Activated CD8-positive, alpha-beta memory T cell treated with anti-CD3 and anti-CD28 coated beads, Interleukin-2, amount 50 U/mL, for 4 hours (primary cell): ENCODE measurements at places on chromosomes 12 and 14.
A peak's percentile ranks its signal among the peaks of the same experiment; 100 is the strongest.

DNA sequence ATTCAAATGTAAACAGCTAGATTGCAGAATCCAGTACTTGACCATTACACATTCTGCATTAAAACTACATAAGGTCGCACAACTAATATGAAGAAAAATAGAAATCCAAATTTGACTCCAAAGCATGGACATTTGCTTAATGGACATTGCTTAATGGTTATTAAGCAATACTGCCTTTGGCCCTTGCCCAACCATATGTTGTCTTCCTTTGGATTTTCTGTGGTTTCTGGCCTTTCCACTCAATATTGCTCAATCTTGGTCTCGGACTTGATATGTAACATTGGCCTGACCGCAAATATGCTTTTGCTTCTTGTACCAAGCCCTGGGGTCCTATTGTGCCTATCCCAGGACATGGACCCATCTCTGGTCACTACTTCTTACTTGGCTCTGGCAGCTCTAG lies 67.2 kb downstream of the PTPRR start:
- no peak for DNase-seq

- DNase-seq = no peak
These were observed 59.3 kb upstream of the KCNA5 start for GRCh38 chr12:4984344-4984743.

DNA sequence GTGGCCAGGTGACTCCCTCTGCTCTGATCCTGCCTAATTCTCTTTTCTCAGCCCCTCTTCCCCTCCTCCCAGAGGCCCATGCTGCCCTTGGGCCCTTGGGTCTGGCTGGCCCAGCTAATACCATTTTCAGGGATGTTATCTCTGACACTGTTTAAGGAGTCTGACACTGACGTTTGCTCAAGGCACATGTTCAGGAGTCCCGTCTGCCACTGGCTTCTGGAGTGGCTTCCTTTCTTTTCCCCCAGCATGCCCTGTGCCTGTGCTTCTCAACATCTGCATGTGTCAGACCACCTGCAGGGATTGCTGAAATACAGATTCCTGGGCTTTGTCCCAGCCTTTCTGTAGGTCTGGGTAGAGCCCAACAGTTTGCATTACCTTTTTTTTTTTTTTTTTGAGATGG lies 128.9 kb downstream of the BCL11B start:
- peak; percentile 8 for DNase-seq

GRCh38 chr14:90408713-90409112 lies 11.9 kb downstream of the CALM1 start:
- no peak for DNase-seq

DNA sequence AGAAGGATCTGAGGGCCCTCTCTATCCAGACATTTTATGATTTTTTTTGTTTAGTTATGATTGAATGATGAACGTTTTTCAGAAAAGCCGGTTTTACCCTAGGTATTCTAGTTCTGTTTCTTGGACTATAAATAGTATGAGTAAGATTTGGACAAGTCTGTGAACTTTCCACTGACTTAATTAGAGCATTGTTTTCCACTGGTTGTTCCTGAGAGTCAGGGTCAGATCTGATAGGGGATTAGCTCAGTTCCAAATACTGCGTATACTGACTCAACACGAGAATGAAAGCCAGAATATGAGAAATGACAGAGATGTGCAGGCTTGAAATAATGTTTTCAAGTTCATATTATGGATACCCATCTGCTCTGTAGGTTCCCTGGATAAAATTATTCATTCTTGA lies 361.6 kb downstream of the AEBP2 start:
- DNase-seq = no peak

GRCh38 chr12:48292040-48292439 lies 58.7 kb downstream of the ZNF641 start:
- no peak for DNase-seq

DNA sequence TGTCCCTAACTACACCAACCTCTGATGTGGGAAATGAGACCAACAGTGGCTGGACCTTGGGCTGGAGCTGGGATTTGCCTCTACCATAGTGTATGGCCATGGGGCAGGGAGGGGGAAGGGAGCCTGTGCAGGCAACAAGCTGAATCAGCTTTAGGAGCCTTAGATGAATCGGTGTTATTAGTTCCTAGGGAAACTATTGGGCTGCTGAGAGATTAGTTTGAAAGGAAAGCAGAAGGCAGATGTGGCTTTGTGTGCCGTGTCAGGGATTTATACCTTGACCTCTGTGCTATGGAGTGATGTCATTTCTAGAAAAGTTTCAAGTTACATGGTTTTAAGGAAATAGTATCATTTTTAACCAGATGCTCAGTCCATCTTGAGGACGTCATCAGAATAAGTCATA lies 19.5 kb upstream of the GAS2L3 start:
- no peak for DNase-seq

DNA sequence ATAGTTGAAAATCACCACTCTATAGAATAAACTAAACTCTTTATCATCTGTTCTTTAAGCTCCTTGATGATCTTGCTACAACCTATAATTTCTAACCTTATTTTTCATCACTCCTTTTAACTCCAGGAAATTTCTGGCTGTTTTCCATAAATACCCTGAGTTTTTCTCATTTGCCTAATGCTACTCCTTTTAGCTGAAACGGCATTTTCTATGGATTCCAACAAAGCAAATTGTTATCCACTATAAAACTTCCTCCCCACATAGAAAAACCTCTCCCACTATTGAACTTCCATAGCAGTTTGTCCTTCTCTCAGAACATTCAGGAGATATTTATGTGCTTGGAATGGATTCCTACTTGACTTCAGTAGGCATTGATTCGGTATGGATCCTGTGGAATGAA lies 122.8 kb downstream of the SLC41A2 start:
- no peak for DNase-seq

- peak; percentile 73 for DNase-seq
These were observed 2.9 kb upstream of the SETD1B start for GRCh38 chr12:121800694-121801594.

DNA sequence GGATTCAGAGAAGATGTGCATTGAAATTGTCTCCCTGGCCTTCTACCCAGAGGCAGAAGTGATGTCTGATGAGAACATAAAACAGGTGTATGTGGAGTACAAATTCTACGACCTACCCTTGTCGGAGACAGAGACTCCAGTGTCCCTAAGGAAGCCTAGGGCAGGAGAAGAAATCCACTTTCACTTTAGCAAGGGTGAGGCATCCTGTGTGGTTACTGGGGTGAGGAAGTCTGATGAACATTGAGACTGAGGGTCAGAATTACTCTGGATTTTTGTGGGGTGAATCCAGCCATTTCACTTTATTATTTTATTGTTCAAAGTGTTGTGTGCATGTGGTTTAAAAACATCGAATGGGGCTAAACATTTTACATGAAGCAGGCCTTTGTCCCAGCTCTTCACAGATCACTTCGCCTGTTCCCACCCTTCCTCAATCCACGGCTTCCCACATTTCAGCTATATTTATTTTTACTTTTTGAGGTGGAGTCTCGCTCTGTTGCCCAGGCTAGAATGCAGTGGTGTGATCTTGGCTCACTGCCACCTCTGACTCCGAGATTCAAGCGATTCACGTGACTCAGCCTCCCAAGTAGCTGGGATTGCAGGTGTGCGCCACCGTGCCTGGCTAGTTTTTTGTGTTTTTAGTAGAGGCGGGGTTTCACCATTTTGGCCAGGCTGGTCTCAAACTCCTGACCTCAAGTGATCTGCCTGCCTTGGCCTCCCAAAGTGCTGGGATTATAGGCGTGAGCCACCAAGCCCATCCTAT lies 40.6 kb downstream of the SUPT16H start:
- no peak for DNase-seq

DNA sequence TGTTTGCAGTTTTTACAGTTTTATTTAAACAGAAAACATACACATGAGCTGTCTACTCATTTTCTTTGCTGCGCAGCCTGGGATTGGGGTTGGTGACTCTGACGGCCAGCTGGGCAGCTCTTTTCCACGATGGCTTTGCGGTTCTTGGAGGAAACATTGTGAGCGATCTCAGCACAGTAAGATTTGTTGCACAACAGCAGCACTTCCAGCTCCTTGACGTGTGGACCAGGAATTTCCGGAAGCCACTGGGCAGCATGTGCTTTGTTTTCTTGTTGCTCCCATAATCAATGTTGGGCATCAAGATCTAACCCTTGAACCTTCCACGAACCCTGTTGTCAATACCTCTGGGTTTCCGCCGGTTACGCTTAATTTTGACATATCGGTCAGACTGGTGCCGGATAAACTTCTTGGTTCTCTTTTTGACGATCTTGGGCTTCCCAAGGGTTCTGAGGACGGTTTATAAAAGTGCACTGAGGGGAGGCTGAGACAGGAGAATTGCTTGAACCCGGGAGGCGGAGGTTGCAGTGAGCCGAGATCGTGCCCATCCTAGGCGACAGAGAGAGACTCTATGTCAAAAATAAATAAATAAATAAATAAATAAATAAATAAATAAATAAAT lies 21.8 kb downstream of the FKBP11 start:
- DNase-seq = no peak

GRCh38 chr12:129750421-129750820 lies 153.4 kb downstream of the TMEM132D start:
- DNase-seq = no peak

- DNase-seq = no peak
These were observed 37.4 kb downstream of the ANKRD9 start for GRCh38 chr14:102471921-102472790.

GRCh38 chr12:8960176-8960575 lies 10.7 kb upstream of the M6PR start:
- DNase-seq = no peak

- no peak for DNase-seq
These were observed 377.8 kb downstream of the KCNH5 start for GRCh38 chr14:62667421-62667914.

GRCh38 chr12:116361414-116362223 lies 84.1 kb upstream of the MED13L start:
- no peak for DNase-seq

DNA sequence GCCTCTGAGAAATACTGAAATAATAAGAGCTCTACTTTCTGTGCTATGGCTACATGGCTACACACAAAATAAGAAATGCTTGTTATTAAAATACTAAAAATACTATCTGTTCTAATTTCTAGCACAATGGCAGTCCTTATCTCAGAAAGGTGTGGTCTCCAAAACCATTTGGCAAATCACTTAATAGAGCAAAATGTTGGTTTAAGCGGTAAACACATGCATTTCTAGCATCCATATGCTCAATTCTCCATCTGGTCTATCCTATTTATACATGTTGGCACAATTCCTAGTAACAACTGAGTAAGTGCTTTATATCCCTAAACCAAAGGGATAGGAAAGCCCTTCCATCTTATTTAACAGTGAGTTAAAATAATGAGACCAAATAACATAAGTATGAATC lies 107.0 kb downstream of the PAPLN start:
- DNase-seq = no peak

DNA sequence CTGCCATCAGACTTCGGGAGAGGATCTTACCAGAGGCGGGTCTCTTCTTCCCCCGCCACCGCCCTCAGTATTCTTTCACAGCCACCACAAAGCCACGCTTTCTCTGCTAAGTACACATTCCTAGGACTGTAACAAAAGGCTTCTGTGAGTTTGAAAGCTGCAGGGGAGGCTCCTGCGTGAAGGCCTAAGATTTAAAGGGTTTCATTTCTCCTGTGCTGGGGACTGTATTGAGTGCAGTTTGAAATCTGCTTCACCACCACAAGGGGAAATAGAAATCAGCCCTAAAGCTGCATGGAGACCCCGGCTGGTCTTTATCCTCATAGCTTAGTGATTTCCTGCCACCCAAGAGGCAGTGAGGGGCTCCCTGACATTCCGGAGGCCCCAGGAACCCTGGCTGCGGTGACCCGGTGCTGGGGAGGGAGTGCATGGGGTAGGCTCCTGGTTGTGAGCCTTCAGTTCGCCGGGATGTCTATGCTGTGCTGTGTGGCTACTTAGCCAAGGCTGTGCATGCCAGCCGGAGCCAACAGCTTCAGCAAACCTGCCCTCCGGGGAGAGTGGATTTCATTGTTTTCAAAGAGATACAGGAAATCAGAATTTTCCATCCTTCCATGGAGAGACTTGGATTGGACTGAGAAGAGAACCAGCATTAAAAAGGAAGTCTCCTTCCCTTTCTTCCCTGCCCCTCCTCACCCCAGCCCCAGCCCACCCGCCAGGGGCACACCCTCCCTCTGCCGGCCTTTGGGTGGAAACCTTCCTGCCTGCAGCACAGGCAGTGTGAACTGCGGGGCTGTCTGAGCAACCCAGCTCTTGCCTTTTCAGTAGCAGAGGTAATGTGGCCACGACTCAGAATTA lies 163.3 kb downstream of the ETV6 start:
- DNase-seq = no peak

DNA sequence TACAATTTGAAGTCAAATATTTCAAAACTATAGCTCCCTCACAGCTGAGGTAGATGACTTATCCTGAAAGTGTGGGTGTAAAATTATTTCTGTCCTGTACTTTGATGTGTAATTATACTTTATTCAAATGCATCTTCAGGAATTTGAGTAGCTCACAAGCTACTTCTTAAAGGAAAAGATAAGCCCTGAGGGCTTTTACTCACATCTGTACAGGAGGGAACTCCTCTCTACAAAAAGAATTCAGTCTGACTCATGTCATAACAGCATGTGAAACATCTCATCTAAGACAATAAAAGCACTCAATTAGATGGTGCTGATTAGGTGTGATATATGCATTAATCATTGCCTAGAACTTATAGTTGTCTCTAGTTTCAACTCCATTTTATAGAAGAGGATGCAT lies 452.0 kb downstream of the PRKD1 start:
- DNase-seq = no peak

DNA sequence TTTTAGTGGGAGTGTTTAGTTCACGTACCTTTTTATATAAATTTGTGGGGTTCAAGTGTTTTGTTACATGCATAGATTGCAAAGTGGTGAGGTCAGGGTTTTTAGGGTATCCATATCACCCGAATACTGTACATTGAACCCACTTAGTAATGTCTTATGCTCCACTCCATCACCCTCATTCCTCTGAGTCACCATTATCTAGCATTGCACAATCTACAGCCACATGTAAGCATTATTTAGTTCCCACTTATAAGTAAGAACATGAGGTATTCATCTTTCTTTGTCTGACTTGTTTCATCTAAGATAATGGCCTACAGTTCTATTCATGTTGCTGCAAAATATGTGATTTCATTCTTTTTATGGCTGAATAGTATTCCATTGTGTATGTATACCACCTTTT lies 583.7 kb upstream of the LRFN5 start:
- DNase-seq = no peak

DNA sequence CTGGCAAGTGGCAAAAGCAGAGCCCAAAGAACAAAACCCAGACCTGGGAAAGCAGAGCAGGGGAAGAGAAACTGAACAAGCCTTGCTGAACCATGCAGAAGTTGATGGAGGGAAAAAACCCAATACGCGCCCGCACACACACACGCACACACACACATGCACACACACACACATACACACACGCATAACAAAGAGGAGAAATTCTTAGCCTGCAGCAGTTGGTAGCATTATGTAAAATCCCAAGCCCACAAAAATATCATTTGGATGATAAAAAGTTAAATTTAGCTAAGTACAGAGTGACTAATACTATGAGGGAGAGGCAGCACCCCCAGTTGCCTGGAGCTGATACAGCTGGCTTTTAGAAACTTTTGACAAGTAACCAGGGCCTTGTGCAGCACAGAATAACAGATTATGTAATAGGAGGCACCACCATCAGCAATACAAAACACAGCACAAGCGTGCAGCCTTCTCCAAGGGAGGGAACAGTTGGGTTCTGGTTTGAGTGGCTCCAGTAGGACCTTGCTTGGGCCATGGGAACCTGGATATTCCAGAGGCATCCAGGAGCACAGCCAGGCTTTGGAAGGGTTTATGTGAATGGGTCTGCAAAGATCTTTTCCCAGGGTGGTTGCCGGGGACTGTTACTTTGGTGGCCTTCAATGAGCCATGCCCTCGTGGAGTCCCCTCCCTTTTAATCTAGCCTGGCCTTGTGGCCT lies 35.3 kb downstream of the PITPNM2 start:
- DNase-seq = no peak

- no peak for DNase-seq
These were observed 1.3 kb downstream of the GLRX5 start for GRCh38 chr14:95536036-95536593.
